ENCODE measurements at places on chromosomes 12 and 14.

DNA sequence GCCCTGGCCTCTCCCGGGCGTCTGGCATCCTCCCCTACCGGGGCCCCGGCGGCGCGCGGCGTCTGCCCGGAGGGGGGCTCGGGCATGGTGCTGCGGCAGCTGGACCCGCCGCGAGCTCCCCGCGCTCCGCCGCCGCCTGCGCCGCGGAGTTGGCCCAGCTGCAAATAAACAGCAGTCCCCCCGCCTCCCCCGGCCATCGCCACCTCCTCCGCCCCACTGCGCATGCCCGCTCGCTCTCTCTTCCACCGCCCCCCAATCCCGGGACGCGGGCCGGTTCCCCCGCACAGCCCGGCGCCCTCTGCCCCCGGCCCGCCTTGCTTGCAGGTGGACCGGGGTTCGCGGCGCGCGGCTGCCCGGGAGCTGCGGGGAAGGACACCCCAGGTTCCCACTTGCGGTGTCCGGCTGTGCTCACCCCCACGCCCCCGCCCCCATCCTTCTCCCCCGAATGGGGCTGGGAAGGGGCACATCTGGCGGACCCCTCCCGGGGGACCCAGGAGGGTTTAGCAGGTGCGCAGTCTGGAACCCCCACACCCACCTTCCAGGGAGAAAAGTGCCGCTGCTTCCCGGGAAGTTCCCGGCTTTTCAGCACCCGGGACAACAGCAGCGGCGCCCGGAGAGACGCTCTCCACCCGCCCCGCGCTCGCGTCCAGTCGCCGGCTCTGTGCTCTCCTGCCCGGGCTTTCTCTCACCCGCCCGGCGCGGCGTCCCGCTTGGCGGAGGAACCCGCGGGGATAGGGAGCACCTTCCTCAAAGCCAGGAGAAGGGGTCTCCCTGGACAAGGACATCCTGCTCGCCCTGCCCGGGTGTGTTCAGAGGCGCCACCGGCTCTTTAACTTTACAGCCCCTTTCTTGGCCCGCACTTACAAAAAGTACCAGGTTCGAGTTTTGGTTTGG is at the start of gene TMTC1:
TSS of gene TMTC1 (minus strand) at position 170 of the 894 bp plus-strand sequence. CDS start 191 bp downstream, outside the sequence.
- peak; percentile 52 for DNase-seq

GRCh38 chr12:55738123-55739024 is 4.5 kb upstream of the GDF11 start:
- DNase-seq: peak; percentile 98

- no peak for DNase-seq
These were observed 455.6 kb upstream of the SEL1L start for GRCh38 chr14:81989211-81989610.

GRCh38 chr12:26749781-26750180 is 83.2 kb downstream of the ITPR2 start:
- no peak for DNase-seq

DNA sequence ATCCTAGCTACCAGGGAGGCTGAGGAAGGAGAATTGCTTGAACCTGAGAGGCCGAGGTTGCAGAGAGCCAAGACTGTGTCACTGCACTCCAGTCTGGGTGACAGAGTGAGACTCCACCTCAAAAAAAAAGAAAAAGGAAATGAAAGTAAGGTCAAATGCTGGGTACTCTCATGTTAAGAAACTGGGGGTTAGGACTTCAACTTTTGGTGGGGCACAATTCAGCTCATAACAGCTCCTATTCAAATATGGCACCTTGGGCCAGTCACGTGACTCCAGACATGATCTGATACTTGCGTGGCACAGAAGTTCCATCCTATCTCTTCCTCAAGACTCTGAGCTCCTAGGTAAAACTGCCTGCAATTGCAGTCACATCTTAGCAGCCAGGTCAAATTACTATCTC is 142.7 kb downstream of the EGLN3 start:
- no peak for DNase-seq

DNA sequence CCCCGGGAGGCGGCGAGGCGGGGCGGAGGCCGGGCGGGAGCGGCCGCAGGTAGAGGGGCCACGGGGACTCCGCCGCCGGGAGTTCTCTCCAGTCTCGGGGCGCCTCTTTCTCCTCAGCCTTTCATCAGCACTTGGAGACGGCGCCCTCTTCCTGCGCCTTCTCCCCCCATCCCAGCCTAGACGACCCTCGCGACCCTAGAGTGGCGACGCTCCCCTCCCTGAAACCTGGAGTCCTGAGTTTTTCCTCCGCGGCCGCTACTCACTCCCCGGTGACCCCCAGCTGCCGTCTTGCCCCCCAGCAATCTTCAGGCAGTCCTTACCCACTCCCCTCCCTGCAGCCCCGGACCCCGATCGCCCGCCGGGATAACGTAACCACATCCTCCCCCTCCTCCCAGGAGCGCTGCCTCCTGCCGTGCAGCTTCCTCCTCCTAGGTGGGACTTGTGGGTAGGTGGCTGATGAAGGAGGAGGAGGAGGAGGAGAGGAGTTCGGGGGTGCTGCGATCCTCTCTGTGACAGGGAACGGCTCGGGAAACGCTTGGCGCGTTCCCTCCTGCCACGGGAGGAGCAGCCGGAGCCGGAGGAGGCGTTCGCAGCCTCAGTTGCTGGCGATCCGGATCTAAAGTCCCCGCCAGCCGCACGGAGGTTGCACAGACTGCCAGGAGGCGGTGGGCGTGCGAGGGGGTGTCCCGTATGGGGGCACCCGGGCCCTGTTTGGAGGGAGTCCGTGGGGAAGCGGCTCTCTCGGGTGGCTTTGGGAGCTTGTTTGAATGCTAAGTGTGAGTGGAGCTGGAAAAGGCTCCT is 891 bp downstream of the PLEKHA5 start:
- peak; percentile 46 for DNase-seq

DNA sequence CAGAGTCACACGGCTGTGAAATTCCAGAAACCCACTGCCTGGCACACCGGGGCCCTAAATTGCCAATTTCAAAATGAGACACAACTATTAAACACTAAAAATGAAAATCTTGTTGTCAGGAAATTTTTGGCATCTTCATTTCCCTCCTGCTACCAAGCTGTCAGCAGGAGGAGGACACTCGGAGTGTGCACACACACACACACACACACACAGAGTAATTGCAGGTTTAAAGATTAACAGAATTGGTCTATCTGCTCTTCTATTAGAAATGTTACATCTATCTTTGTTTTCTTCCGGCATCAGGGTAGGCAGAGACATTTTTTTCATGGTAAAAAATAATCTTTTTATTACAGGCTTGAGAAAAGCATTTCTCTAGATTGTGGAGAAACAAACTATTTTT is 314.2 kb downstream of the EGLN3 start:
- DNase-seq: no peak

DNA sequence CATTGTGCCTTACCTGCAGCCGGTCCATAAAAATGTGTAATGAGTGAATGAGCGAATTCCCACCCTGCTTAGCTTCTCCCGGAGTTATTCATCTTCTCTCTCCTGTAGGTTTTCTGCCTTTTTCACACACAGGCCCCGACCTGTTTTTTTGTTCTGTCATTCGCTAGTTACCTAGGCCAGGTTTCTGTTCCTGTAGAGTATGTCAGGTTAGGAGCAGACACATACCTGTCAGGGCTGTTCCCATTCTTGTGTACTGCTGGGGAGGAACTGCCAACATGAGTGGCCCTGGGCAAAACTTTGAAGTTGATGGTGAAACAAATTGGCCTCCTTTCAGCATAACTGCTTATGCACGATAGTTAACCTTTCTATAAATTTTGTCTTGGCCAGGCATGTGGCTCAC is 140.1 kb downstream of the SYNE2 start:
- DNase-seq: peak; percentile 23

DNA sequence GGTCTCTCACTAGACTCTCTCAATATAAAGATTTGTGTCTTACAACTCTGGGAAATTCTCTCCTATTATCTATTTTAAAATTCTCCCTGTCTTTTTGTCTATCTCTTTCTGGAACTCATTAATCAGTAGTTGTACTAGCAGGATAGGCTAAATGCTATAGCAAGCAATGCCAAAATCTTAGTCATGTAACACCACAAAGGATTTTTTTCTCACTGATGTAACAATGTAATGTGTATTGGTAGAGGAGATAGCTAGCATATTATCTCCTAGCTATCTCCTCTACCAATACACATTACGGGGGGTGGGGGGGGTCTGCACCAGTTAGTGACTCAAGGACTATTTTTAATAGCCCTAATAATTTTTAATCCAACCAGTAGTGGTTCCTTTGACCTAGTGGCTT is 225.4 kb downstream of the KLHL28 start:
- DNase-seq: no peak

DNA sequence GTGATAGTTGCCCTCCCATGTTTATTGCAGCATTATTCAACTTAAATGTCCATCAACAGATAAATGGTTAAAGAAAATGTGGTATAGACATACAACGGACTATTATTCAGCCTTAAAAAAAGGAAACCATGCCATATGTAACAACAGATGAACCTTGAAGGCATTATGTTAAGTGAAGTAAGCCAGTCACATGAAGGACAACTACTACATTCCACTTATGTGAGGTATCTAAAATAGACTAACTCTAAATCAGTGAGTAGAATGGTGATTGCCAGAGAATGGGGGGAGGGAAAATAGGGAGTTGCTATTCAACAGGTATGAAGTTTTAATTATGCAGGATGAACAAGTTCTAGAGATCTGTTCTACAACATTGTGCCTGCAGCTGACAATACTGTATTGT is 10.1 kb downstream of the PCNX4 start:
- no peak for DNase-seq

DNA sequence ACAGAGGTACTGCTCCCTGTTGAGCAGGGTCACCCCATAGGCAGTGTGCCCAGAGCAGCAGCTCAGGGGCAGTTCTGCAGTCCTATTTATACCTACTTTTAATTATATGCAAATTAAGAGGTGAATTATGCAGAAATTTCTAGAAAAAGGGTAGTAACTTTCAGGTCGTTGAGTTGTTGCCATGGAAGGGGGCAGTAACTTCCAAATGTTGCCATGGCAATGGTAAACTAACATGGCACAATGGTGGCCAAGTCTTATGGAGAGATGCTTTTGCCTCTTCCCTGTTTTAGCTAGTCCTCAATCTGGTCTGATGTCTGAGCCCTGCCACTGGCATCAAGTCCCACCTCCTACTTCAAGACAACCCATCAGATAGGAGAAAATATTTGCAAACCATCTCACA is 30.4 kb upstream of the P2RX7 start:
- no peak for DNase-seq

DNA sequence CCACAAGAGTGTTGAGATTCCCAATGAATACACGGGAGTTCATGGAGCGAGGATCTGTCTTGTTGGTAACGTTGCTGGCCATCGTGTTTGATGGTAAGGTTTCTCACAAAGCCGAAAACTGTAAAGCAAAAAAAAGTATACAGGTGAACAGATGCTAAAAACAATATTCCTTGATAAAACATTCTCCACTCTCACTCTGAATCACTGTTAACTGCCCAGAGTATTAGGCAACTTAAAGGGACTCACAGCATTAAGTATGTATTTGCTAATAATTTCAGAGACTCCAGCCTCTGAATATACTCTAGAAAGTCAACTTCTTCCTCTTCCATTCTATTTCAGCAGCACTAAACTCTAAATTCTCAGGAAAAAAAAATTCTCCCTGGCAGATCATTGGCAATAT is 35.1 kb downstream of the HNRNPC start:
- DNase-seq: no peak

DNA sequence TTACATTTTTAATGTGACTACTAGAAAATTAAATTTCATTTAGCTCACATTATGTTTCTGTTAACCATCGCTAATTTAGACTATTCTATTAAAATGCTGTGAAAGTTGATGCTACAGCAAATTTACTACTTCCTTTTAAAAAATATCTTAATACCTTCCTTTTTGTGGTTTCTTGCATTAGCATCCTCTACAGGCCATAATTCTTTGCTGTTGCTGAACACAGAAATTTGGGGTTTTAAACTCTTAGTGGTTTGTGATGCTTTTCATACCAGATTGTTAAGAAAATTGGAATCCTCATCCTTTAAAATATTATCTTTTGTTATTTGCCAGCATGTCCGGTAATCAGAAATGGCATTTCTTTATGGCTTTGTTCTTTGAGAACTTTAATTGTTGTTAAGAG is 18.1 kb downstream of the WNK1 start:
- no peak for DNase-seq

DNA sequence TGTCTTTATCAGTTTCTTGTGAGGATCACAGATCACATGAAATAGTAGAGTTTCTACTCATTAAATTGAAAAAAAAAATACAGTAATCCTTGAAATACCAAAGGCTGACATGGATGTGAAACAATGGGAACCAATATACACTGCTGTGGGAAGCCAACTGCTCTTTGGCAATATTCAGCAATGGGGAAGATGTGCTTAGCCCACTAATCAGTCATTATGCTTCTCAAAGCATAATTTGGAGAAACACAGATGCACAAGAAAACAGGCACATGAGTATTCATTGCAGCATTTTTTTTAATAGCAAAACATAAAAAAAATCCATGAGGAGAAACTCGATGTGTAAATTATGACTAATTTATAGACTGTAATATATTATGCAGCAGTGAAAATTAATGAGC is 40.6 kb downstream of the A2M start:
- no peak for DNase-seq

- DNase-seq: peak; percentile 83
These were observed 357.1 kb upstream of the PDE3A start for GRCh38 chr12:20011200-20011599.

- peak; percentile 65 for DNase-seq
These were observed 46.0 kb downstream of the MYO1H start for GRCh38 chr12:109393437-109394345.

- DNase-seq: no peak
These were observed 33.2 kb upstream of the A2M start for GRCh38 chr12:9148926-9149325.

DNA sequence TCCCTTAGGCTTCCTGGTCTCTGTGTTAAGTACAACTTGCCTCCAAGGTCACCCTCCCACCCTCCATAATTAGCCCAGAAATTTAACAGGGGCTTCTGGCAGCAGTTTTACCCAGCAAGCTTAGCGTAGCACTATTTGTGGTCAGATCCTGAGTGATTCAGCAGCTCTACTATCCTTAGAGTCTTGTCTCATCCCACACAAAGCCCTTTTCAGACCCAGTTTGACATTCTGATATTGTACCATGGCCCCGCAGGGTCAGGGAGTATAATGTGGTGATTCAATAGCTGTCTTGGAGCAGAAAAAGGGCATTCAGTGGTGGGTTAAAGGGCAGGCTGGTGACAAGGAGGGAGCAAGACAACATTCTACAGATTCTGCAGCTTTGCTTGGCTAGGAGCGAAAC is 153.8 kb upstream of the DDHD1 start:
- no peak for DNase-seq

GRCh38 chr12:67333649-67334048 is 64.5 kb downstream of the CAND1 start:
- no peak for DNase-seq

- DNase-seq: no peak
These were observed 25.6 kb upstream of the TEAD4 start for GRCh38 chr12:2933586-2933985.
